ENCODE measurements at places on chromosomes 1 and 21.

GRCh38 chr21:31781737-31782136, 49.8 kb upstream of the SCAF4 start:
- no peak for DNase-seq

DNA sequence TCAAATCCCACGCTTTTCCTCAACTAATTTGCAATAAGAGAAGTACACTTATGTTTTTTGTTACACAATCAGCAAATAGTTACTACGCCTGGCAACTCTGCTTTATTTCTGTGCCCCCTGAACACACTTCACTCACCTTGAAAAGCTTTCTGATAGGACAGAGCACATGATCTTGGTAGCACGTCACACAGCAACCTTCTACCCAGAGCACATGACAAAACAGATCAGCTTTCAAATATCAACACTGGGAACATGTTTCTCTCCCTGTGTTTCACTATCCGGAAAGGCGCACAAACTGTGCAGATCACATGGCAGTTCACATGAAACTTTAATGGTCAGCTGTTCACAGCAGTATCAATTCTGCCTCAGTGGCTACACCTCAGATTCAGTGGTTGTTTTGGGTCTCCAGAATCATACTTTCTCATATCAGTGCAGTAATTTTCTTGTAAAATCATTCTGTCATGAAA, 2.2 kb downstream of the SLC19A2 start:
- DNase-seq = no peak

GRCh38 chr1:40824591-40825434, 37.4 kb downstream of the CITED4 start:
- no peak for DNase-seq

DNA sequence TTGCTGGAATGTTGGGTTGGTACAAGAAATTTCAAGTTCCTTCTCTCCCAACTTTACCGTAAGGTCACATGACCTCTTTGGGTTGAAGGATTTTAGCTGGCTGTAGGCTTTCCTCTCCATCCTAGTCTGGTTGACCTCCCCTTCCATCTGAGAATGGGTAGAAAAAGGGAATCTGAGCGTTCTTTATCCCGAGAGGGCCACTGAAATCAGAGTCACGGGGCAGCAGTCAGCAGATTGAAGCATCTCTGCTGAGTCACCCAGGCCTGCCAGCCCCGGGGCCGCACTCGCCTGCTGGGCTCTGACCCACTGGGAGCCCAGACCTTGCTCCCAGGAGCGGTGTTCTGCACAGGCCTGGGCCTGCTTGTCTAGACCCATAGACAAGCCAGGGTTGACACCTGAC, 31.0 kb downstream of the TMCC2 start:
- DNase-seq = no peak

DNA sequence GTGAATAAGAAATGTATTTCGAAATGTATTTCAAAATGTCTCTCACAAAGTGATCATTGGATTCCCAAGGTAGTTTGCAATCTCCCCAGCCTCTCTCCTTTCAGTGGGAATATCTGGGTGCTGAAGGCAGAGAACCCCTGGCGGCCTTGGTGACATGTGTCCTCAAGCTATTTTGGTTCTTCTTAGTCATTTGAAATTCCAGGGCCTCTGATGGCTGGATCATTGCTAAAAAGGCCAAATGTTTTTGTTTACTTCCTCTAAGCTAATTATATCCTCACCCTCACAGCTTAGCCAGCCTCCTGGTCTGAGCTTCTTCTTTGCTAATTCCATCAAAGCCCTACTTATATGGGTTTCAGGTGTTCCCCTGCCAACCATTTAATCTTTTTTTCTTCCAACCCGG, 71.2 kb downstream of the LRRC40 start:
- DNase-seq = no peak

- no peak for DNase-seq
Observed at GRCh38 chr1:172755099-172755498, 96.2 kb downstream of the FASLG start.

DNA sequence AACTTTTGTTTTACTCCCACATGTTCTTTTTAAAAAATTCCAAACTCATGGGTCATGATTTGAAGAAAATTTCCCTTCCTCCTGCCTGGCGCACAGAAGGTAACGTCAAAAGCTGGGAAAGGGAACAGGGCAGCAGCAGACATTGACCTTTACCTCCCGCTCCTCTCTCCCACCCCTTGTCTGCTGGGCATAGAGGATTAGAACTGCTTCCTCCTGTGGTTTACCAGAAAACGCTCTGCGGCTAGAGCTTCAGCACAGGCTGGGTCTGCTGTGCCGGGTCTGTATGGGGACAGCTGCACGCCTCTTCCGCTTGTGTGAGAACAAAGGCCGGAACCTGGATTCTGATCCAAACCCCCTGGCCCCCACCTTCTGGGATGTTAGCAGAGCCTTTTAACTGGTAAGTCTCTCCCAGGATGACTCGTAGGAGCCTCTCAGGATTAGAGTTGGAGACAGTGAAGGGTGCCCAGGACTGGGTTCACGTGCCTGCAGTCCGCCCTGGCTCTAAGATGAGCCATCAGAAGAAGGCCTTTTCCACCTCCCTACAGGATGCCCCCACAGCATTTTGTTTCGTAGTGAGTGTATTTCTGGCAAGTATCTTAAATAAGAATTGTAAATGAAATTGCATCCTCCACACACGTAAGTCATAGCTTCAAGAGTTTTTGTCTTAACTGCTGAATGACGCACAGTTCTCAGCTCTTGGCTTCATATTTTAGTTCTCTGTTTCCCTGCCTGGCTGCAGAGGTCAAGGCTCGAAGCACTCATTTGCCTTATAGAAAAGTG, 5.2 kb downstream of the H6PD start:
- no peak for DNase-seq

GRCh38 chr1:173266841-173267240, 59.7 kb upstream of the TNFSF4 start:
- DNase-seq = no peak

DNA sequence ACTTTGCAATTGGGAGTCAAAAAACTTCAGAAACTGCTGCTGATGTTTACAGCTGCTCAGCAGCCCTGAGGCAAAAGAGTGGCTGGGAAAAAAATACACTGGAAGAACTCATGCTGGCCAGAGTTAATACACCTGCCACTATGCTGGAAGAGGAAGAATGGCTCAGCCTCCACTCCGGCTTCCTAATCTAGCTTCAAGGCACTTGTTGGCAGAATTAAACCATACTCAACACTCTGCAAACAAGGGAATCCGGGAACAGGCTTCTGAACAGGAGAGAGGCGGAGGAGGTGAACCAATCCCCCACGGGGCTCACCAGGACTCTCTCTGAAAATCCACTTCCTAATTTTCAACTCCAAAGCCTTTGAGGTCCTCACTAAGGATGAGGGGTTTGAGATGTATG, 120.1 kb downstream of the CCDC185 start:
- DNase-seq = no peak

- peak; percentile 39 for DNase-seq
Observed at GRCh38 chr21:32411350-32412161, 950 bp upstream of the EVA1C start.

DNA sequence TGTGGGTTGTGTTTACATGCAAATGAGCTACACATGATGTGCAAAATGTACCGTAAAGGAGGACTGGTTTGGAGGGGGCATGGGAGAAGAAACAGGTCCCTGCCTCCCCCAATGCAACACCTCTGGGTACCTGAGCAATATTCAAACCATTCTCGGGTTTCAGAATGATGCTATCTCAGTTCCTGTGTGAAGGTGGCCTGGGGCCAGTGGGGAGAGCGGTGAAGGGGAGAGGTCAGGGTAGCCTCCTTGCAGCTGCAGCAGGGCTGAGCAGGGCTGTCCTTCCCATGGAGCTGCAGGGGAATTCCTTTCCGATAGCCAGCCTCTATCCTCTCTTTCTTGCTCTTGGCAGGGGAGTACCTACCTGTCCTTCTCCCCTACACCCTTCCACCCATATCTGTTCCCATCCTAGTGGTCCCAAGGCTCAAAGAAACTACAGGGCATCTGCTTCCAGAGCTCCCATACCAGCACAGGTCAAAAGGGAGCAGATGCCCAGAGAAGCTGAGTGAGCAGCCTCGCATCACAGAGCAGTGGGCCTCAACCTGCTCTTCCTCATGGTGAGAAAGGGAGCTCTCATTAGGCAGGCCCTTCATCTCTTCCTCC, 11.9 kb downstream of the MEF2D start:
- no peak for DNase-seq

Measured in H9 (cell line).